ENCODE measurements at places on chromosomes 16 and 17. TPM values are rescaled to one million over a fixed set of nuclear protein-coding genes. Genes with fewer than 3 reads are reported as not detected.

The ARL5C gene
- total RNA-seq, result not detected

The SP6 gene
- not detected for total RNA-seq

The KRT25 gene
- not detected for total RNA-seq

The STH gene
- total RNA-seq, result not detected

The SPATA33 gene
- total RNA-seq, result 6.3 TPM

The WSCD1 gene
- 0.45 TPM for total RNA-seq

The SMPD3 gene
- total RNA-seq, result 0.53 TPM

The MPP3 gene
- total RNA-seq, result 19.9 TPM

The CD68 gene
- 38.4 TPM for total RNA-seq

The GRAP gene
- total RNA-seq, result not detected

The ZKSCAN2 gene
- total RNA-seq, result 9.9 TPM

The DPEP2 gene
- total RNA-seq, result not detected

The HAS3 gene
- total RNA-seq, result 2.8 TPM

The TMEM114 gene
- not detected for total RNA-seq

The TXNL4B gene
- 12.9 TPM for total RNA-seq

The MPO gene
- not detected for total RNA-seq

The PLXDC1 gene
- under 0.01 TPM for total RNA-seq

The CRYBA1 gene
- total RNA-seq, result not detected

The CNTNAP4 gene
- total RNA-seq, result not detected

The TRPV2 gene
- total RNA-seq, result 34.9 TPM

The UBE2I gene
- total RNA-seq, result 92.0 TPM

The NTN3 gene
- 0.37 TPM for total RNA-seq

The SCGB1C2 gene
- not detected for total RNA-seq

The KRTAP2-3 gene
- 0.29 TPM for total RNA-seq

The GGT6 gene
- total RNA-seq, result not detected

The SRL gene
- not detected for total RNA-seq

The FNDC8 gene
- total RNA-seq, result not detected

The ABCC12 gene
- total RNA-seq, result not detected

The TMIGD1 gene
- not detected for total RNA-seq

The MAP2K4 gene
- total RNA-seq, result 17.2 TPM

The KLHL10 gene
- total RNA-seq, result not detected

The TPSG1 gene
- total RNA-seq, result not detected

The C17orf58 gene
- 30.9 TPM for total RNA-seq

The ASB16 gene
- total RNA-seq, result not detected

The SHBG gene
- not detected for total RNA-seq

The STAT5B gene
- 25.1 TPM for total RNA-seq

The MFSD6L gene
- not detected for total RNA-seq

The KIF2B gene
- not detected for total RNA-seq

The ACSM2A gene
- not detected for total RNA-seq

The NOXO1 gene
- not detected for total RNA-seq

The ABAT gene
- total RNA-seq, result 1.5 TPM

The OSGIN1 gene
- 1.9 TPM for total RNA-seq

The MMP25 gene
- 0.75 TPM for total RNA-seq

The WNT9B gene
- total RNA-seq, result not detected

The C16orf89 gene
- total RNA-seq, result not detected

The ALDOC gene
- 133 TPM for total RNA-seq

The OR3A3 gene
- not detected for total RNA-seq

The CCL23 gene
- not detected for total RNA-seq

The USP43 gene
- total RNA-seq, result 9.7 TPM

The EFTUD2 gene
- total RNA-seq, result 160 TPM
